SJSA1 (cell line): ENCODE measurements at places on chromosomes 12 and 14. TPM values are rescaled to one million over a fixed set of nuclear protein-coding genes. Genes with fewer than 3 reads are reported as not detected.

NRDE2 gene
- total RNA-seq, result 8.6 and 9.1 TPM in 2 replicates

DNAH10 gene
- total RNA-seq, result 0.19 and 1.00 TPM in 2 replicates

DLGAP5 gene
- total RNA-seq, result 67.7 and 83.1 TPM in 2 replicates

ASCL1 gene
- total RNA-seq, result not detected in 2 replicates

MARS1 gene
- 3,352 and 4,750 TPM in 2 replicates for total RNA-seq

NOXRED1 gene
- total RNA-seq, result not detected in 2 replicates

PMCH gene
- not detected in 2 replicates for total RNA-seq

RNF212B gene
- not detected in 2 replicates for total RNA-seq

C3AR1 gene
- 0.13 and 1.9 TPM in 2 replicates for total RNA-seq

TMPRSS12 gene
- not detected in 2 replicates for total RNA-seq

DNA sequence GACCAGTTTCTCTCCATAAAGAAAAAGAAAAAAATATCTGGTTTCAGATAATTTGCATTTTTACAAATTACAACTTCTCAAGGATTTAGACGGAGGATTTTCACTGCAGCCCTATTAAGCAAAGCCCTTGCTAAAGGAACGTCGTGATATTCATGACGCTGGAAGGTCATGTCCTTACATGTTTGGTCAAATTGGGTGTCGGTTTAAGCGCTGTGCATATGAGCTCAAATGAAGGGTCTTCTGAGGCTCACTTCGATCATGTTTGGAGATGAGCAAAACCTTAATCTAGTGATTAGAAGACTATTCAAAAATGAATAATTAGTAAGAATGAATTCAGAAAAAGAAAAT is 67.3 kb upstream of the USP15 start:
- H3K36me3 ChIP-seq, result no peaks in the 10 kb centered on the region
- no peak for DNase-seq
- peaks cover 11% of the 10 kb centered on the region for H3K4me1 ChIP-seq
- peaks cover 41% of the 10 kb centered on the region for H3K27me3 ChIP-seq
- H3K27ac ChIP-seq, result no peak overlapping the region

GRCh38 chr14:21300892-21301291 is 21.0 kb downstream of the RPGRIP1 start:
- no peaks in the 10 kb centered on the region for H3K36me3 ChIP-seq
- H3K4me3 ChIP-seq, result no peak overlapping the region
- DNase-seq, result no peak
- H3K4me1 ChIP-seq, result no peaks in the 10 kb centered on the region
- peaks cover 32% of the 10 kb centered on the region for H3K27me3 ChIP-seq

DNA sequence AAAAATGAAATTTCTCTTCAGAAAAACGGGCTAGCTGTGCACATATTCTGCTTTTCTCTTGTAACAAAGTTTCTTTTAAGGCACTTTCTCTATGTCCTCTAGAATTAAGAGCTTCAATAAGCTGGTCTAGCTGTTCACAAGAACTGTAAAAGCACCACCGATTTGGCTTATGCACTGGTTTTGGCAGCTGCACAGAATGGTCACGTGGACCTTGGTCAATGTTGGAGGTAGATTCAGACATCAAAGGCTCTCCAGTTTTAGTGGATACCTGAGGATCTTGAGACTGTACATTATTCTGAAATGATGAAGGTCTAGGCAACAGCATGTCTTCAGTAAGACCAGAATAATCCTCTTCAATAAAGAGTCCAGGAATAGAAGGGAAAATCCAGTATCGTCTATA is 61.5 kb upstream of the CFL2 start:
- no peak for DNase-seq
- H3K36me3 ChIP-seq, result peaks cover 62% of the 10 kb centered on the region

DNA sequence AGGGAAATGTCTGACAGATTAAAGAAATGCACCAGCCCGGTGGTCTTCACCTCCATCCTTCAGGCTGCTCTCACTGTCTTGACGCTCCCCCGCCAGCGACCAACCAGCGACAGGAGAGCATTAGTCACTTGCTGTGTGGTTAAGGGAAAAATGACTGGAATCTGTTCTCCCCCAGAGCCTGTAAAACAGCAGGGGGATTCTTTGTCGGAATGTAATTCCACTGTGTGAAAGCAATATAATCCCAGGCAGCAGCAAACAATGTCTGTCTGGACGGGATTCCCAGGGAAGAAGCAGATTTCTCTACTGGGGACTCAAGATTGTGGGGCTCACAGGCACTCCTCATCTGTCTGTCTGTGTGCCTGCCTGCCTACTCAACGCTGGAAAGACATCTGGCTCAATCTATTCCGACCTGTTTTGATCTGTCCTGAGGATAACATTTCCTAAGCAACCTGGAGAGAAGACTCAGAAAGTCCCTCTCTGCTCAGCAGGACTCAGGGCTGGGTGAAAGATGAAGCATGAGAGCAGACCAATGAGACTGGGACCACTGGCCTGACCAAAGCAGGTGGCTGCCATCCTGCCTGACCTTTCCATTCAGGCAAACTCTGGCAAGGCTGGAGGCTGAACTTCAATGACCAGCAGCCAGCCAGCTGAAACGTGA is 54.6 kb downstream of the NUAK1 start:
- H3K4me3 ChIP-seq, result peak overlapping the region; percentile 33
- no peaks in the 10 kb centered on the region for H3K27me3 ChIP-seq
- H3K36me3 ChIP-seq, result peaks cover 38% of the 10 kb centered on the region

GRCh38 chr12:20494851-20495250 is 126.5 kb downstream of the PDE3A start:
- H3K27me3 ChIP-seq, result no peaks in the 10 kb centered on the region
- no peak overlapping the region for H3K27ac ChIP-seq
- DNase-seq, result no peak
- no peak overlapping the region for H3K4me3 ChIP-seq
- peaks cover 24% of the 10 kb centered on the region for H3K4me1 ChIP-seq
- H3K36me3 ChIP-seq, result no peaks in the 10 kb centered on the region

- no peaks in the 10 kb centered on the region for H3K4me1 ChIP-seq
- peaks cover 93% of the 10 kb centered on the region for H3K36me3 ChIP-seq
- no peak overlapping the region for H3K27ac ChIP-seq
- H3K27me3 ChIP-seq, result no peaks in the 10 kb centered on the region
- no peak for DNase-seq
- no peak overlapping the region for H3K4me3 ChIP-seq
These were observed 37.9 kb downstream of the GCN1 start for GRCh38 chr12:120156315-120157259.

DNA sequence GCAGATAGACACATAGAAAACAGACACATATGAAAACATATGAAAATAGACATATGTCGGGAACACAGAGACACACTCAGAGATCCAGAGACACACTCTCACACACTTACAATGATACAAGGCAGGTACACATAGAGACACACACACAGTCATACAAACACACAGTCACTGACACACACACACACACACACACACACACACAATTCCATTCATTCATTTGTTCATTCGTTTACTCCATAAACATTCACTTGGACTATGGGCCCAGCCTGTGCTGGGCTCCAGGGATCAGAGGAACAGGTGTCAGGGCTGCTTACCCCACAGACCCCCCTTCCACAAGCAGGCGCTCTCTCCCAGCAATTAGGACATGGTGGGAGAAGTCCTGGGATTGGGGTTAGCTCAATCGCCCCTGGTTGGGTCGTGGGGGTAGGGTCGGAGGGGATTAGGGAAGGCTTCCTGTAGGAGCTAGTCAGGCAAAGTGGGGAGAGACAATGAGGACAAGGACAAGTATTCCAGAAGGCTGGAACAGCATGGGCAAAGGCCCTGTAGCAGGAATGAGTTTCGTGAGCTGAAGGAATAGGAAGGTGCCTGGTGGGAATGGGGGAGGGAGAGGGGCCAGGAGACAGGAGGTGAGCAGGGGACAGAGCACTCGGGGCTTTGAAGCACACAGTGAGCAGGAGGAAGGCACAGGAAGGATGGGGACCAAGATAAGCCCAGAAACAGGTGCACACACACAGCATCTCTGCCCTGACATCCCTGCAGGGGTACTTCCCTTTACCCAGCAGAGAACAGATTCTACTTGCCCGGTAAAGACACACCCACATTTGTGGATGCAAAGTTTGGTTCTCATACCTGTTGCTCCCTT is 6.5 kb downstream of the RASAL1 start:
- no peaks in the 10 kb centered on the region for H3K36me3 ChIP-seq
- no peak overlapping the region for H3K4me3 ChIP-seq
- DNase-seq, result no peak
- no peaks in the 10 kb centered on the region for H3K4me1 ChIP-seq

DNA sequence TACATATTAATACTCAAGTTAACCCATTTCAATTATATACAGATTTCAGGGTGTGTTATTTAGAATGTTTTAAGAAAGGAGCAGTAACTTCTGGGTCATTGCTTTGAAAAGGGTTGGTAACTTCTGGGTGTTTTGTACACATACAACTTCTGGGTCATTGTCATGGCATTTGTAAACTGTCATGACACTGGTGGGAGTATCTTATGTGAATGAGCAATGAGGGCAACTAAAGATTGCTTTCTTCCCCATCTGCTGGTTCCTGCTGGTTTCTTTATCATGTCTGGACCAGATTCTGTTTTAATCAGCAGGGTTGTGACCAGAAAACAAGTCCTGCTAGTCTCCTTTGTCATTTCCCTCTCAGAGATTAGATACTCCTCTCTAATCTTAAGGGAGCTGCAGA is 713.3 kb downstream of the LRFN5 start:
- no peaks in the 10 kb centered on the region for H3K4me1 ChIP-seq
- H3K27me3 ChIP-seq, result no peaks in the 10 kb centered on the region
- no peak for DNase-seq

DNA sequence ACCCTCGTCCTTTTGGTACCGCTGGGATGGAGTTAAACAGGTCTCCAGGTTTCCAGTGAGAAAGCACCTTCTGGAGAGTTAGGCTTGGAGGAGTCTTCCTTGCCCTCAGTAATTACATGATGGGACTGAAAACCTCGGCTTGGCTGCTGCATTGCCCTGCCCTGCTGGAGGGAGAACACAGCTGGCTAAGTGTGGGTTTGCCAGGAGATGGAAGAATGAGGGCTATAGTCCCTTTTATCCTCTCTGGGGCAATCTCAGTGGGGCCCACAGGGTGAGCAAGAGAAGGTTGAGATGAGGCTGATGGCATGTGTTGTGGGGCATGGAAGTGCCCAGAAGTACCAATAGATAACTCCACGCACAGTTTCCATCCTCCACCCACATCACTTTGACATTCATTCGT is 23.2 kb upstream of the MEG3 start:
- H3K36me3 ChIP-seq, result no peaks in the 10 kb centered on the region
- no peaks in the 10 kb centered on the region for H3K4me1 ChIP-seq
- no peak for DNase-seq
- H3K27ac ChIP-seq, result no peak overlapping the region

GRCh38 chr12:59396519-59396918 is 199.3 kb upstream of the SLC16A7 start:
- no peak overlapping the region for H3K4me3 ChIP-seq
- no peak for DNase-seq
- no peaks in the 10 kb centered on the region for H3K27me3 ChIP-seq
- no peaks in the 10 kb centered on the region for H3K36me3 ChIP-seq

- no peaks in the 10 kb centered on the region for H3K27me3 ChIP-seq
- no peaks in the 10 kb centered on the region for H3K4me1 ChIP-seq
- H3K27ac ChIP-seq, result no peak overlapping the region
- no peak for DNase-seq
These were observed 266.4 kb downstream of the LRFN5 start for GRCh38 chr14:41872931-41873685.

GRCh38 chr14:68994056-68994455 is 15.0 kb upstream of the ACTN1 start:
- no peaks in the 10 kb centered on the region for H3K27me3 ChIP-seq
- no peaks in the 10 kb centered on the region for H3K36me3 ChIP-seq
- no peak for DNase-seq
- H3K4me3 ChIP-seq, result no peak overlapping the region
- no peaks in the 10 kb centered on the region for H3K4me1 ChIP-seq
- no peak overlapping the region for H3K27ac ChIP-seq

DNA sequence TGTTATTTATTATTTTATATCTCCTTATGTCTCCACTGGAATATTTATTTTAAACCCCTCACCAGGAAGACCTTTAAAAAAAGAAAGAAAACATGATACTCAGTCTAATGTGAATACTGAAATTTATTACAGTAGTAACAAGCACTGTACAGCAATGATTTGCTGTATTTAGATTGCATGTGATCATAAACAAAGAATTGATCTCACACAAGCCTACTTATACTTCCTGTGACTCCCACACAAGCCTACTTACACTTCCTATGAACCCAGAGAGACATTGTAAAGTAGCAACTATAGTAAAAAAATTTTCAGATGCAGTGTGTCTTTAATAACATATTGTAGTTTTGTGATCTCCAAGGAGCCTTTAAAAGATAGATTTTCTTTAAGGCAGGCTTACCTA is 142.7 kb upstream of the SYT1 start:
- H3K36me3 ChIP-seq, result no peaks in the 10 kb centered on the region
- no peaks in the 10 kb centered on the region; the same call in 1 of the 2 replicates for H3K4me1 ChIP-seq
- H3K4me3 ChIP-seq, result no peak overlapping the region
- no peaks in the 10 kb centered on the region for H3K27me3 ChIP-seq

DNA sequence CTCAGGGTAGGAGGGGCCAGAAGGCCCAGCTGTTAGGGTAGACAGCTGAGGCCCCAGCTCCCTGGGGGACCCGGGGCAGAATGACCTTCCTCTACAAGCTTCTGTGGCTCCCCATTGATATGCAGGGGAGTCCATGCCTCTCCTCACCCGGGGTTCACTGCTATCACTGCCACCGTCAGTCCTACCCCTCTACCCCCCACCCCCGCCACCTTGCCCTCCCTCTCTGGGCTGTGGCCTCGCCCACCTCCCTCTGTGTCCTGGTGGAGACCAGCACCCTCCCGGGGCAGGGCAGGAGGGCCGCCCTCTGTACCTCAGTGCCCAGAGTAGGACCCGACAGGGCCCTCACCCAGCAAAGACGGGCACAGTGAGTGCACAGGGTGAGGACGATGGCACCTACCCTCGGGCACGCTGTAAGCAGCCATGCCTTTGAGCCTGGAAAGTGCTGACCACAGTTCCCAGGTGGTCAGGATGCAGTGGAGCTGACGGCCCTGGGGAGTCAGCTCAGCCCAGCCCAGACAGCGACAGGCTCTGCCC is 88.4 kb upstream of the SFSWAP start:
- peaks cover 3% of the 10 kb centered on the region for H3K27me3 ChIP-seq
- H3K36me3 ChIP-seq, result no peaks in the 10 kb centered on the region
- no peaks in the 10 kb centered on the region for H3K4me1 ChIP-seq
- DNase-seq, result no peak
- H3K27ac ChIP-seq, result no peak overlapping the region

DNA sequence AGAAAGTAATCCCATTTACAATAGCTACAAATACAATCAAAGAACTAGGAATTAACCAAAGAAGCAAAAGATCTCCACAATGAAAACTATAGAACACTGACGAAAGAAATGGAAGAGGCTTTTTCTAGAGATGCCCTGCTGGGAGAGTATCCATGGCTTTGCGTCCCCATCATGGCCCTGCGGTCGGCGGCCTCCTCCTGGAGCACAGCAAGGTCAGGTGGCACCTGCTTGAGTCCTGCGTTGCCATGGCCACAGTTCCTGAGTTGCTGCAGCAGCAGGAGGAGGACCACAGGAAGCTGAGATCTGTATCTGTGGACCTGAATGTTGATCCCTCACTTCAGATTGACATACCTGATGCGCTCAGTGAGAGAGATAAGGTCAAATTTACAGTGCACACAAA is 143.5 kb downstream of the SLC5A8 start:
- H3K4me1 ChIP-seq, result no peaks in the 10 kb centered on the region
- H3K4me3 ChIP-seq, result no peak overlapping the region
- no peaks in the 10 kb centered on the region for H3K27me3 ChIP-seq
- no peak overlapping the region for H3K27ac ChIP-seq
- H3K36me3 ChIP-seq, result no peaks in the 10 kb centered on the region
- DNase-seq, result no peak
